ENCODE measurements at places on chromosomes 7 and 10.

GRCh38 chr7:51226063-51226755 is 90.4 kb downstream of the COBL start:
- no peak for DNase-seq

- no peak for DNase-seq
These were observed 36.8 kb downstream of the CHST3 start for GRCh38 chr10:72001033-72001395.

- no peak for DNase-seq
These were observed 44.8 kb downstream of the EGFR start for GRCh38 chr7:55063633-55064032.

GRCh38 chr7:42617071-42617765 is 294.7 kb downstream of the C7orf25 start:
- no peak for DNase-seq

DNA sequence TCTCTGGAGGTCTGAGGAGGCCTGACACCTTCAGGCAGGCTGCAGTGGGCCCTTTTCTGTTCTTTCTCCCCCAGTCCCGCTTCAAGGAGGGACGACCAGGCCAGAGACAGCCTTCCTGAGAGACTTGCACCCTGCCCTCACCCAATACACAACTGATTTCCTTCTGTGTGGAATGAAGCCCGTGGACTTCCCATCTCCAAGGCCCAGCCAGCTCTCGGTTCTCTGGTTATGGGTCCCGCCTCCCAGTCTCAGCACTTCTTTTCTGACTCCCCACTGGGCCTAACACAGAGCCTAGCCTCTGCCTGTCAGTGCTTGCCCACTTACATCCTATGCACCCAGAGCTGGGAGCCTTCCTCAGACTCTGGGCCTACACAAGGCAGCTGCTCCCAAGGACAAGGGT is 24.1 kb upstream of the ADCYAP1R1 start:
- no peak for DNase-seq

GRCh38 chr7:95205665-95206225 is 118.6 kb downstream of the PON1 start:
- DNase-seq, result no peak

- DNase-seq, result no peak
These were observed 60.2 kb downstream of the MAD1L1 start for GRCh38 chr7:2172311-2173188.

GRCh38 chr7:113705439-113705838 is 213.4 kb downstream of the PPP1R3A start:
- DNase-seq, result no peak

DNA sequence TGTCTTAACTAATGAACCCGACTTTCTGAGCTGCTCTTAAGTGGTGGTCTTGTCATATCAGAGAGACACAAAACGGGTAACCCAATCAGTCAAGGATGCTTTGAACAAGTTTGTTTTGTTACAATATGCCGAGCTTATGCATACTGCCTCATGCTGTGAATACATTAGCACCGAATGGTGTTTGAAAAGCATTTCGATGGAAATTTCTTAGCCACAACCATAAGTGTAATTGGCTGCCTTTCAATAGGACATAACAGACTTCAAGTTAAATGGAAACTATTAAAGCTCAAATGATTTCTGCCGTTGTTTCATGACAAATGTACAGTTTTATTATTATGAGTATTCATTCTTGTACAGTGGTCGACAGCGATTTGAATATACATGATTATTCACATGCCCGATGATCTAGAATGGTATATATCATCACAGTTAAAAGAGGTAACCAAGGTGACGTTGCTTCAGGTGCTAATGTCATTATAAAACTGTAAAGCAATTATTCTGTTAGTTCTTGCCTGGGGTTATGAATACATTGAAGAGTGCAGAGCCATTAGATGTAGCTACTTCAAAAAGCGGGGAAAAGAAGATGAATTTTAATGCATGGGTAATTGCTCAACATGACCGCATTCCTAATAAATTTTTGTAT is 118.8 kb downstream of the EBF3 start:
- DNase-seq, result no peak

GRCh38 chr7:15607529-15608210 is 45.9 kb upstream of the AGMO start:
- DNase-seq, result no peak

GRCh38 chr10:79378647-79379511 is 31.6 kb downstream of the PPIF start:
- no peak for DNase-seq

DNA sequence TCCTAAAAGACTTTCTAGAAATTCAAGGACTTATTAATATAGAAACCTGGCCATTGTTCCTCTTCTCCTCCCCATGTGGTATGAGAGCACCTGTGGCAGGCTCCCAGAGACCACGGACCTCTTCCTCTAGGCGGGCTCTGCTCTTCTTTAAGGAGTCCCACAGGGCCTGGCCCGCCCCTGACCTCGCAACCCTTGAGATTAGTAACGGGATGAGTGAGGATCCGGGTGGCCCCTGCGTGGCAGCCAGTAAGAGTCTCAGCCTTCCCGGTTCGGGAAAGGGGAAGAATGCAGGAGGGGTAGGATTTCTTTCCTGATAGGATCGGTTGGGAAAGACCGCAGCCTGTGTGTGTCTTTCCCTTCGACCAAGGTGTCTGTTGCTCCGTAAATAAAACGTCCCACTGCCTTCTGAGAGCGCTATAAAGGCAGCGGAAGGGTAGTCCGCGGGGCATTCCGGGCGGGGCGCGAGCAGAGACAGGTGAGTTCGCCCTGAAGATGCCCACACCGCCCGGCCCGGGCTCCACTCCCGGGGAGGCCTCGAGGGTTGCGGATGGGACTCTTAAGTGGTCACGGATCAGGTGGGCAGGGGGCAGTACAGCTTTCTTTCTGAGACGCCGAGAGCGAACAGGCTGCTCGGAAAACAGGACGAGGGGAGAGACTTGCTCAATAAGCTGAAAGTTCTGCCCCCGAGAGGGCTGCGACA is at the start of gene SLC26A4:
TSS of gene SLC26A4 (plus strand) at position 448 of the 700 bp plus-strand sequence. CDS start 814 bp downstream, outside the sequence.
- DNase-seq, result no peak

- DNase-seq, result no peak
These were observed 171.9 kb downstream of the ARID5B start for GRCh38 chr10:62073429-62073828.

DNA sequence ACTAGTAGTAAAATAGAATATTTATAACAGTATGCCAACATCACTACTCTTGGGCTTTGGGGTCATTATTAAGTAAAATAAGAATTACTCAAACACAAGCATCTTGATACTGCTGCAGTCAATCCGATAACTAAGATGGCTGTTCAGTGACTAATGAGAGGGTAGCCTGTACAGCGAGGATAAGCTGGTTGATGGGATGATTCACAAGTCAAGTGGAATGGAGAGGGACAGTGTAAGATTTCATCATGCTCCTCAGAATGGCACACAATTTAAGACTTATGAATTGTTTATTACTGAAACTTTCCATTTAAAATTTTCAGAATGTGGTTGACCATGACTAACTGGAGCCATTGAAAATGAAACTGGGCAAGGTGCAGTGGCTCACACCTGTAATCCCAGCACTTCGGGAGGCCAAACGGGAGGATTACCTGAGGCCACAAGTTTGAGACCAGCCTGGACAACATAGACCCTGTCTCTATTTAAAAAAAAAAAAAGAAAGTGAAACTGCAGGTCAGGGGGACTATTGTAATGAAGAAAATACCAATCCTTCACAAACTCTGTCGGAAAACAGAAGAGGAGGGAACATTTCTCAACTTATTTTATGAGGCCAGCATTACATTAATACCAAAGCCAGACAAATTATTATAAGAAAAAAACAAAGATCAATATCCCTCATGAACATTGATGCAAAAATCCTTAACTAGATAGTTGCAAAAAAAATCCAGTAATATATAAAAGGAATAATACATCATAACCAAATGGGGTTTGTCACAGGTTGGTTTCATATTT is 11.2 kb downstream of the AVL9 start:
- DNase-seq, result no peak

DNA sequence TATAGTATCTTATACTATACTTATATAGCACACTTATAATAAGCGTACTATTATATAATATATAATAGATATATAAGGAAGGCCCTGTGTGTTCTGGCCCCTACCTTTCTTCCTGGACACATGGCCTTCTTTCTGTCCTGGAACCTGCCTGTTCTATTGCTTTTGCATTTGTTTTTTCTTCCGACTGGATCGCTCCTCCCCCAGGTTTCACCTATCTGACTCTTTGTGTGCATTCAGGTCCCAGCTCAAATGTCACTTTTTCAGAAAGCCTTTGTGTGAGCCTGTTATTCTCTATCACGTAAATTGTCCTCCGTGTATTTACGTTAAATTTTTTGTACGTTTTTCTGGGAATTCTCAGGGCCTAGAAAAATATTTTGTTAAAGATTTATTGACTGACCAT is 2.9 kb upstream of the TRIM8 start:
- no peak for DNase-seq

DNA sequence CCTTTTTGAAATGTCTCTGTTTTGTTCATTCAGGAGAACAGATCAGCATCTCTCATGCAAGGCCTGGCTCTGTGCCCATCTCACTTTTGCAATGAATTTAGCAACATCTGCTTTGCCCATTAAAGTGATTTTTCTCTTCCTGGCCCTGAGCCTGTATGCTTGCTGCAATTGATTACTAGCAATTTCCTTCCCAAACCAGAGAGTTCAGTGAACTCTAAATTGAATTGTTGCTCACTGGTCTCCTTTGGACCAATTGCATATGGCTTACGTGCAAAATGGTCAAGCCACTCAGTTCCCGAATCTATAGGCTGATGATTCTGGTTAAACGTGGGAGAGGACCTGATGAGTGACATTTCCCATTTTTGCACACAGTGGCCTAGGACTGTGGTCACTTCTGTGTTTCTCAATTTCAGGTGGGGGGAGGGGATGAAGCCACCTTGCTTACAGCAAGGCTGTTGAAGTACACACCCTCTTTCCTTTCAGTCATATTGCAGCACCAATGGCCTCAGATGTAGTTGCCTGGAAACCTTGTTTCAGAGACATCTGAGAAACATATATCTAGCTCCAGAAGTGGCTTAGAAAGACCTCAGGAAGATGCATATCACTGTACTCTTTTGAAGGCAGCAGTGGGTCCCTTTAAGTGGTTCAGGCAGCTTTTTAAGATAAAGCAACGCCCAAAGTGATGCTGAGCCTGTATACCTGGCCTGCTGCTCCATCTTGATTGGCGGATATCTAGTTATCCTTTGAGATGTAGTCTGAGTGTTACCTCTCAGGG is 201.4 kb downstream of the PTEN start:
- no peak for DNase-seq

- DNase-seq, result no peak
These were observed 352.0 kb downstream of the KCNMA1 start for GRCh38 chr10:77285529-77286182.

DNA sequence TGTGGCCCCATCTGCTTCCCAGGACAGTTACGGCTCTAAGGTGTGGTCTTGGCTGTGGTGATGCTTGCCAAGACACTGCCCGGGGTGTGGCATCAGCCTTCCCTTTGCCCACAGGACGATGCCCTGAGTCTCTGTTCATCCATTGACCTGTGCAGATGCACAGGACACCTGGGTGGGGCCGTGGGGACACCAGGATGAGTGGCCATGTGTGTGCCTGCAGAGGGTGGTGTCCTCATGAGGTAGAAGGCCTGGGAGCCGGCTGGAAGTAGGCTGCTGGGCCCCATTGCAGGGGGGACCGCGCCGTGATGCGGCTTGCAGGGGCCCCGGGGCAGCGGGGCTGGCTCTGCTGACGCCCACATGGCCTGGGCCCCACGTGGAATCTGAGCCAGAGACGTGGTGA is 22.4 kb upstream of the PWWP2B start:
- DNase-seq, result no peak

- no peak for DNase-seq
These were observed 178.5 kb downstream of the TCF7L2 start for GRCh38 chr10:113128450-113129070.

DNA sequence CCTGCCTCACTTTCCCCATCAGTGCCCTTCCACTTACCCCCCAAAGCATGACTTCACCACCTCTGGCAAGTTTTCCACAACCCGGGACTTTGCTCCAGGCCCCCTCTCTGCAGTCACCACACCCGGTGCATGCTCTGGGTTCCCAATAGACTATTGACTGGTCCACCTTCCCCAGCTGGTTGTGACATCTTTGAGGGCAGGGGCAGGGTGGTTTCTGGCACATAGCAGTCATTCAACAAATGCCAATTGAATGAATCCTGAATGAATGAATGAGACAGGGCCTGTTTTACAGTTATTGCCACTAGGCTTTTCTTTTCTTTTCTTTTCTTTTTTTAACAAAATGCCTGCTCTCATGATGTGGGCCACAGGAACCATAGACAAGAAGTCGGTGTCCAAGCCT is 28.8 kb upstream of the DOCK1 start:
- no peak for DNase-seq

- no peak for DNase-seq
These were observed 153.3 kb downstream of the XPNPEP1 start for GRCh38 chr10:109769966-109770365.

- no peak for DNase-seq
These were observed 754 bp downstream of the SEMA3D start for GRCh38 chr7:85186083-85186520.

DNA sequence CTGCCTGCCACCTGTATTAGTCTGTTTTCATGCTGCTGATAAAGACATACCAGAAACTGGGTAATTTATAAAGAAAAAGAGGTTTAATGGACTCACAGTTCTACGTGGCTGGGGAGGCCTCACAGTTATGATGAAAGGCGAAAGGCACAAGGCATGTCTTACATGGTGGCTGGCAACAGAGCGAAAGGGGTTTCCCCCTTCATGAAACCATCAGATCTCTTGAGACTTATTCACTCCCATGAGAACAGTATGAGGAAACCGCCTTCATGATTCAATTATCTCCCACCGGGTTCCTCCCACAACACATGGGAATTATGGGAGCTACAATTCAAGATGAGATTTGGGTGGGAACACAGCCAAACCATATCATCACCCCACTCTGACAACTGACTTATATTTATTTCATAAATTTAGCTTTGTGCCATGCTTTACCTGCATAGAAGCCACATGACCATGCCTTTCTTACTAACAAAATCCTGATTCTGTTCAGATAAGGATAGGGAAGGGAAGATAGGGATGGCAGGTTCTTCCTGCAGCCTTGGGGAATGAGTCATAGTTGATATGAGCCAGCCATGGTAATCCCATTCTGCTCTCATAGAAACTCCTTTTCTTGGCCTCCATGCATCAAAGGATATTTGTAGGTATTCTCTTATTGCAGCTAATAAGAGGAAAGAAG is 191.3 kb upstream of the AGK start:
- DNase-seq, result no peak

DNA sequence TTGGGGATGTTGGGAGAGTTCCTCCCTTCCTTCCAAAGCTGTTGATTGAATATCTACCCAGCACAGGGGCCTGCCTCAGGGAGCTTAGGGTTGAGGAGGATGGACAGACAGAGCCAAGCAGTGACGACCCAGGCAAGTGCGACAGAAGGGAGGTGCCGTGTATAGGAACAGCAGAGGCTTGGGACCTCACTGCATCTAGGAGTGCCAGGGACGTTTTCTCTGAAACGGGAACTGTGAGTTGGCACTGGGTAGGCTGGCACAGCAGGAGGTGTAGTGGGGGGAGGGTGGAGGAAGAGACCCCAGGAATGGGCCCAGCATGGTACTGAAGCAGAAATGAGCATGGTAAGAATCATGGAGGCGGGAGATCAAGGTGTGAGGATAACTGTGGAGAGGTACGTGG is 55.3 kb upstream of the MGMT start:
- no peak for DNase-seq

Measured in activated naive CD4-positive, alpha-beta T cell (primary cell).